IMR-90 (cell line): ENCODE measurements at places on chromosomes 2 and 18.

DNA sequence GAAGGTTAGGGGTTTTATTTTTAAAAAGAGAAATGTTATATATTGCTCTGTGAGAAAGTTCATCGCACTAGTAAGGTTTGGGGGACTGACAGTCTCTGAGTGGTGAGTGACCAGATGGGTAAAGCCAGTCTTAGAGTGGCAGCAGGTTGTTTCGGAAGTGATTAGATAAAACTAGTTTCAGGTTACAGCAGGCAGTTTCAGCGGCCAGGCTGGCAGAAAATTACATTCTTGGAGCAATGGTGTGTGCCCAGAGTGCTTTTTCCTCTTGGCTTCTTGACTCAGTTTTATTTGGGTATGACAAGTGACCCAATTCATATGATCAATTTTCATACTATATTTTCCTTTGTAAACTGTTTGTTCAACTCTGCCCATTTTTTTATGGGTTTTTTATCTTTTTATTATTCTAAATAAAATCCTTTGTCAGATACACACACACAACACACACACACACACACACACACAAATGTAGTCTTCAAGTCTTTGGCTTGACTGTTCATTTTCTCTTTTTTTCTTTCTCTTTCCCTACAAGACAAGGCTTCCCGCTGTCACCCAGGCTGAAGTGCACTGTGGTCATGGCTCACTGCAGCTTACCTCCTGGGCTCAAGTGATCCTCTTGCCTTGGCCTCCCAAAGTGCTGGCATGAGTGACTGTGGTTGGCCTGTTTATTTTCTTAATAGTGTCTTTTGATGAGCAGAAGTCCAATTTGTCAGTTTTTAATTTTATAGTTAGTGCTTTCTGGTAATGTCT, 30.9 kb downstream of the RALBP1 start:
- DNase-seq: peak; percentile 16

GRCh38 chr2:88176352-88176984, 6.3 kb downstream of the THNSL2 start:
- DNase-seq: no peak

DNA sequence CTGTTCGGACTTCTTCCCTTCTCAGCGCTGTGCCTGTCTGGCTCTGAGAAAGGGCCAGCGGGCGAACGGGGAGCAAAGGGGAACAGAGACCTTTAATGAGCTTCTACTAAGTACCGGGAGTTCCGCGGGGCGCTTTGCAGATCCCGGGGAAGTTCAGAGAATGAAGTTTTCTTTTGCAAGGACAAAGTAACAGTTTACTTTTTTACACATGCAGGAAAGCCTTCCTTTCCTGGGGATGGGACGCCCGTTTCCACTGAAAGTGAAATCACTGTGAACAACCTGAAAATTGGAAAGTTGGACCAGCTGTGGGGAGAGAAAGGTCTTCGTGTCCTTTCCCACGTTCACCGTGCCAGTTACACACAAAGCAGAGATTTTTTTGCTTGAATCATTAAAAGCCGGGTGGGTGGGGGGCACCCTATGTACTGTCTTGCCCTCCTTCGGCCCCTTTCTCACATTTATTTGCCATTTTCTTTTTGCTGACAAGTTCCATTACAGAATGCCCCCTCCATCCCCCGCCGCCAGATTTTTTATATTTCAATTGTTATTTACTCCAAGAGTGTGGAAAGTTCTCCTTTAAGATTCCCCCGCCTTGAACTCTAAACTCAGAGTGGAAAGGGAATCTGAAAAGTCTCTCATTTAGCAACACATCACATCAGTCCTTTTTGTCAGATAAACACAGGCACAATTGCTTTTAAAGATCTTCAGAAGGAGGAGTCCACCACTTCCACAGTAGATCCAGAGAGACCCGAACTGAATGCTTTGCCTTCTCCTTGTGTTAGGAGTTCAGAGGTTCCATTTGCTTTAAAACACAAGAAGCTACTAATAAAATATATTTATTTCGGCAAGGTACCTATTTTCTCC, 1.1 kb upstream of the FN1 start:
- DNase-seq: no peak

DNA sequence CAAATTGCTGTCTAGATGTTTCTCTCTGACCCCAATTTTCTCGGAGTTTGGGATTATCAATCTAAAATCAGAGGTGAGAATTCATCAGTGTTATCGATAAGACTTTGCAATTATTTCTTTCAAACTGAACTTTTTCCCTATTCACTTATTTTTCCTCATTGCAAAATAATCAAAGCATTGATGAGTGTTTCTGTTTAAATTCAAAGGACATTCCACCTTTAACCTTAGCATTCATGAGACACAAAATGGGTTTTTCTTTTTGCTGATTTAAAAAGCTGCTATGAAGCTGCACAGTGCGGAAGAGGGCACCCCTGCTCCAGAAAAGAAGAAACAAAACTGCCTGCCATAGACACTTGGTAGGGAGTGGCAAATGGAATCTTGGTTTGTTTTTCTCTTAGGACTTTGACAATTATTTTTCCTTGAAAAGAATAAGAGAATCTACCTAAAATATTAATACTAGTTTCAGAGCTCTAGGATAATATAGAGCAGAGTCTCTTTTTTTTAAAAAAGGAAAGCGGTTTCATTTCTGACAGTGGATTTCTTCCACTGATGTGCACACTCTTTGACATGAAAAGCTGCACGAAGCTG, 203.4 kb downstream of the TGIF1 start:
- no peak for DNase-seq

- peak; percentile 63 for DNase-seq
These were observed 30.3 kb downstream of the TNP1 start for GRCh38 chr2:216829533-216829932.

DNA sequence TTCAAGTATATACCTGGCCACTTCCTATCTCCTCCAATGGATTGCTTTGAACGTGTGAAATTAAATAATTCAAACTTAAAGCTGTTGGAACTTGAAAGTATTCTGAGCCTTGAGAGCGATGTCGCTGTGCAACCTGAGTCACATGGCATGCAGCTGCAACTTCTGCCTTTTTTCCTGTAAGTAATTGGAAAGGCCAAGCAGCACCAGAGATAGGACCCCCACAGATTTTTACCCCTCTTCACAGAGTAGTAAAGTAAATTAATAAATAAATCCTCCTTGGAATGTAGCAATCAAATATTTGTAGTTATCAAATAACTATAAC, 3.2 kb upstream of the RNF149 start:
- DNase-seq: no peak

- no peak for DNase-seq
These were observed 90.6 kb downstream of the SEPTIN10 start for GRCh38 chr2:109523121-109523520.

DNA sequence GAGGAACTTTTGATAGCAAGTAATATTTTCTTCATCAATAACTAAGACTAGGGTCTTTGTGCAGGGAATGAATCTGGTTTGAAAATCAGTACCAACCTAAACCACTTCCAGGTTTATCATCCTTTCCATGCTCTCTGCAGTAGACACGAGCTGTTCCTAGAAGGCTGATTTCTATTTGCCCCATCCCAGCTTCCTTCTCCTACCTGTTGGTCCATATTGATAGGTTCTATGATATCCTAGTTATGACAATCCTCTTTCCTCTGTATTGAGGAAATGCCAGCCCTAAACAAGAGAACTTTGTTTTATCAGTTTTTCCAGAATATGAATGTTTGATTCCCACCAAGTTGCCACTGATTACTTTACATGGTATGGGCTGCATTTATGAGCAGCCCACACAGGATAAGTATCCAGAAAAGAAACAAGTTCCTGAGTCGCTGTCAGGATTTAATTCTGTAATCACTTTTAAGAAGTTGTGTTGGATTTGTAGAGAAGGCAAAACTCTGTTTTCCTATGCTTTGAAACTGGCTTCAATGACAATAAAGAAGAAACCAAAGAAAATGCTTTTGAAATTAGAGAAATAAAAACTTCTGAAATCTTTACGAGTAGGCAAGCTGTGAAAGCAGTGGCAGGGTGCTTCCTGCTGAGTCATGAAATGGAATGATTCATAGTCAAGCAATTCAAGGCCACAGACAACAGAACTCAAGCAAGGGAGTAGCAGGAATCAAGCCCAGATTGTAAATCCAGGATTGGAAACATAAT, 37.3 kb upstream of the TANK start:
- peak; percentile 93 for DNase-seq

DNA sequence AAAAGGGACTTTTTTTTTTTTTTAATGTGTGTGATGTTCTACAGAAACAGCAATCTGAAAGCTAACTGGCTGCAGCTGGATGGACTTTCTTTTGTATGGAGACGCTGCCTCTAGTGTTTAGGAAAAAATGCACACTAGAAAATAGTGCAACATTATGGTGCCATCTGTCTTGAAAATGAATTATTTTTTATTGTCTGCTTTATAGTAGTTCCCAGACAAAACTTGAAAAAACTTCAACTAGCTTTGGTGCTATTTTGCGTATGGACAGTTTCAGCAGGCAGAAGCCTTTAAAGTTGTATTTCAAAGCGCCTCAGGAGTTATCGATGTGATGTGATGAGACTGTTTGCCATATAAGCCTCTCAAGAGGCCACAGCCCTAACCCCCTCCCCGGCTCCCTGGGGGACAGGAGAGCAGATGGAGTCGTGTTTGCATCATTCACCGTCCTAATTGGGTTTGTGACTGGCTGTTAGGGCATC, 86.9 kb downstream of the LTBP1 start:
- peak; percentile 66 for DNase-seq

- DNase-seq: no peak
These were observed 18.9 kb downstream of the SDC1 start for GRCh38 chr2:20205915-20206524.

- DNase-seq: peak; percentile 30
These were observed 140.8 kb upstream of the ZEB2 start for GRCh38 chr2:144660518-144661316.

GRCh38 chr2:161124201-161124600, 36.0 kb upstream of the TANK start:
- no peak for DNase-seq

DNA sequence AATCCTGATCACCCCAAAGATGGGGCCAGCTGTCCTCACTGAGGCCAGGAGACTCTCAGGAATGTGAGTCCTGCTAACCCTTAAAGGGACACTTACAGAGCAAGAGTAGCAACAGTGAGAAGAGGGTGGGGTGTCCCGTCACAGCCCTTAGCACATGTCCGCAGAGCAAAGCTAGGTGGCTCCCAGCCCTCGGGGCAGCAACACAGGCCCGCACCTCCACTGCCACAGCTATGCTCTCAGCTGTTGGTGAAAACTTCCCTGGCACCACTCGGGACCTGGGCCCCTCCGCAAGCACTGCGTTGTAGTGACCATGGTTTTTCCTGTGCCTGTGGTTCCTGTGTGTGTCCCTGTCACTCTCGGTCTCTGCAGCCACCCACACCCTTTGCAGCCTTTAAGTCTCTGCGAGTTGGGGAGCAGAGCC, 76.4 kb upstream of the UXS1 start:
- no peak for DNase-seq

DNA sequence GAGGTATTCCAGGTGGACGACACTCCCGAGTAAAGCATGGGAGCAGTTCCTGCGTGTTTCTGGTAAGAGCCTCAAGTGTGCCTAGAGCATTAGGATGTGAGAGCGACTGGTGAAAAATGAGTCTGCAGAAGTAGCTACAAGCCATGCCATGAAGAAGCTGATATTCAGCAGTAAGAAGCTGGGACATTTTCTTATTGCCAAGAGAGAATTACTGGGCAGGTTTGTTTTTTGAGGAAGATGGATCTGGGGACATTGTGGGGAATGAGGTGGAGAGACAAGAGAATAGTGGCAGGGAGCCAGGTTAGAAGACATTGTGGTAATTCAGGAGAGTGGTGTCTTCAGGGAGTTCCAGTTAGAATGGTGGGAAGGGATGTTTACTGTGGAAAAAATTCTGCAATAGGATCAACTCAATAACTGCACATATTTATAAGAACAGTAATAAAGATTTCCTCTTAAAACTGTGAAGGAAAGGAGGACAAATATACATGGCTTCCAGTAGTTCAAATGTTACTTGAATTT, 38.2 kb downstream of the CRIM1 start:
- DNase-seq: no peak

GRCh38 chr2:12170121-12170520, 423.7 kb downstream of the LPIN1 start:
- peak; percentile 38 for DNase-seq

DNA sequence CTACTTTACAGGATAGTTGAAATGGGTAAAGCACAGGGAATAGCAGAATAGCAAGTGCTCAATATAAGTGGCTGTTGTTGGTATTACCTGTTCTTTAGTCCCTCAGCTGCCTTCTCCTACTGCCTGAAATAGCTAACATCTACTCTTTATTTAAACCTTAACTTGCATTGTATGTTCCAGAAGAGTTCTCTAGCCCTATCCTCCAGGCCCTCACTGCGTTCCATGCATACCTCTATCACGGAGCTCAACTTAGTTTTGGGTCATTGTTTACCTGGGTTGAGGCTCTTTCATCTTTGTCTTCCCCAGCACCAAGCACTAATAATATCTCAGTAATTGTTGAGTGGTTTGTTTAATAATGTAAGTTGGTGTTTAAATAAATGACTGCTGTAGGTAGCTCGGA, 242.2 kb upstream of the FANCL start:
- DNase-seq: no peak

DNA sequence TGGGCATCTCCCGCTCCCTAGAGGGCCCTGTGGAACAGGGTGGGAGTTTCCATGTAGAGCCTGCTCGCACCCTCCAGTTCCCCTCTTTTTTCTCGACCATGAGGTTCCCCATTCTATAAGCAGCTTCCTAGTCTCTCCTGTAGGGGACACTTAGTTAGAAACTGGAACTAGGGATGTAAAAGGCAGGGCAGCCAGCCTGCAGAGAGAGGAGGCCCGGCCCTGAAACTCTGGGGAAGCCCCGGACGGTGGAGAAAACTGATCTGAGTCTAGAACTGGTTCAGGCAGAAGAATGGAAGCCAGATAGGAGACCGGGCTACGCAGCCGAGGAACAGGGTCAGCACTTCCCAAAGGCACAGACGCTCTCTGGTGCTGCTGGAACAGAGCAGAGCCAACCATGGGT, 51.6 kb upstream of the ATG16L1 start:
- DNase-seq: no peak

GRCh38 chr18:23688528-23688927, 725 bp upstream of the LAMA3 start:
- no peak for DNase-seq

DNA sequence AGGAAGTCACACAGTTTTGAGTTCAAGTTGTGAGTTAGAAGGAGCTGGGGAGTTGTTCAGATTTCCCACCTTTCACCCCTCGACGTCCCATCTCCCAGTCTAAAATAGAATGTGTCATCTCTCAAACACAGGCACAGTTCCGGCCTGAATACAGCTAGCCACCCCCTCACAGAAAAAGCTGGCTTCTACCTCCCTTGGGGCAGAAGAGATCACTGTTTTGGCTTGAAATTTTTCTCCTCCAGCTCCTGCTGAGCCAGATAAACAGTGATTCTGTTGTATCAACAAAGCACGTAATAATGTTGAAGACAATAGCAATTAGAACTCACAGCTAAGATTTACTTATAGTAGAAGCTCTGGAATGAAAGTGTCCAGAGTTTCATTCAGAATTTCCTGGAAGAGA, 74.7 kb downstream of the KIAA2012 start:
- DNase-seq: peak; percentile 55

DNA sequence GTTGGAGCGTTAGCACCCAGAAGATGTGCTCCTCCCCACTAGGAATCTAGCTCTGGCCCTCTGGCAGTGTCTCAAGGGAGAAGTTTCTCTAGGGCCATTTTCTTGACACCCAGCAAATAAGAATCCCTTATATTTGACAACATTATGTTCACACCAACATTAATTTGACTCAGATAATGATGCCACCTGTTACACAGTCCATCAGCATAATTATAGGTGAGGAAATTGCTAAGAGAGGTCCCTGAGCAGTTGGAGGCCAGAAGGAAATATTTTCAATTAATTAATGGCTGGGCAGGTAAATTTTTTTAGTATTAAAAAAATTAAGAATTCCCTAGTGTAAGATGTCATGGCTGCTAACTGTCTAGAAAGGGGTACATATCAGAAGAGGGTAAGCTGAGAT, 36.5 kb downstream of the PRKCE start:
- DNase-seq: no peak

GRCh38 chr2:105834931-105835330, 90.2 kb downstream of the NCK2 start:
- DNase-seq: no peak
